SJCRH30 (cell line): ENCODE measurements at places on chromosomes 13 and 19. TPM values are rescaled to one million over a fixed set of nuclear protein-coding genes. Genes with fewer than 3 reads are reported as not detected.

The CEACAM20 gene
- total RNA-seq, result not detected in 2 replicates

The HAUS8 gene
- total RNA-seq, result 22.9 and 23.9 TPM in 2 replicates

The ACTMAP gene
- 5.0 and 5.4 TPM in 2 replicates for total RNA-seq

The GTPBP3 gene
- total RNA-seq, result 27.6 and 31.2 TPM in 2 replicates

The CCDC70 gene
- not detected in 2 replicates for total RNA-seq

The SYT5 gene
- 0.36 TPM in 1 of 2 replicates, not detected in the other for total RNA-seq

The GPC6 gene
- total RNA-seq, result 19.5 and 21.1 TPM in 2 replicates

The INAFM1 gene
- total RNA-seq, result 1.4 and 2.4 TPM in 2 replicates

The RPS5 gene
- 1,942 and 2,376 TPM in 2 replicates for total RNA-seq

The KISS1R gene
- 0.08 TPM in 1 of 2 replicates, not detected in the other for total RNA-seq

The EXOC3L2 gene
- total RNA-seq, result 0.13 TPM in 1 of 2 replicates, not detected in the other

The CEACAM8 gene
- total RNA-seq, result not detected in 2 replicates

DNA sequence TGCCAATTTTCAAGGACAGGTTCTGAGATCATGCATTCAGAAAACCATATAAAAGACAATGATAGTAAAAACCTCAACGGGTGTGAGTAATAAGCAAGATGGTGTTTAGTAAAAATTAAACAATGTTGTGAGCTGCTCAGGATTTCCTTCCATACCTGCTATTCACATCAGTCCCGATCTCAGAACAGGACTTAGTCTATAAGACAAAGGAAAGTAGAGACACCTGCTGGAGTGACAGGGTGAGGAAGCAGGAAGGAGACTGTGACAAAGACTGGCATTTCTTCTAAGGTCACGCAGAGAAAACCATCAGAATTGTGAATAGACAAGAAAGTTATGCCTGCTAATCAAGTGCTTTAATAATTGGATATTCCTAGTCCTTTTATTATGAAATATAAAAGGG lies 648.0 kb downstream of the DACH1 start:
- DNase-seq, result no peak

DNA sequence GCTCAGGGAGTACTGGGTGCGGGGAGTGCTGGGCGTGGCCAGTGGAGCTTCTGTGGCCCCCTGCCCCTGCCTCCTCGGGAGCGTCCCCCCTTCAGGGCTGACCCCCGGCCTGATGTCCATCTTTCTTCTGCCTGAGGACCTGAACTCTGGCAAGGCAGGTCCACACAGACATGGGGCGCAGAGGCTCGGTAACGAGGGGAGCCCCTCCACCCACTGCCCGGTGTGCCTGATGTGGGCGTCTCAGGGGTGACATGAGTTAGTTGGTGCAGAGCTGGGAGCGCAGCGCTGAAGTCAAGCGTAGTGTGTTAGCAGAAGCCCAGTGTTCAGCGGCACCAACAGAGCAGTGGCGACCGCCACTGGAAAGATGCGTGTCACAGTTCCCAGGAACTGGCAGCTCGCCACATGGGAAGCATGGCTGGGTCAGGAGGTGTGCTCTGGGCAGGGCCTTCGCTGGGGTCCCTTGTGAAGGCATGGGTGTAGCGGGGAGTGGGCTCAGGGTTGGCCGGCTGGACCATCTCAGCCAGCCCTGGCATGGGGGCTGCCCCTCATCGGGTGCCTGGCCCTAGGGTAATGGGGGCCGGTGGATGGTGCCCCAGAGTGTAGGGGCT lies 11.5 kb downstream of the THOP1 start:
- DNase-seq, result no peak

- no peak for DNase-seq
Measured at GRCh38 chr19:2192862-2193261, 29.1 kb downstream of the DOT1L start.

- no peak for DNase-seq
Measured at GRCh38 chr19:28543244-28543776, 669.6 kb downstream of the UQCRFS1 start.

- no peak for DNase-seq
Measured at GRCh38 chr19:4510435-4511255, 7.6 kb downstream of the PLIN4 start.

GRCh38 chr19:28305513-28305912 lies 907.4 kb downstream of the UQCRFS1 start:
- no peak for DNase-seq

- DNase-seq, result no peak
Measured at GRCh38 chr19:16034180-16034579, 42.1 kb upstream of the TPM4 start.

GRCh38 chr13:99322297-99323103 lies 15.3 kb upstream of the GPR183 start:
- no peak for DNase-seq
